ENCODE measurements at places on chromosomes 13 and 19. TPM values are rescaled to one million over a fixed set of nuclear protein-coding genes. Genes with fewer than 3 reads are reported as not detected.
A peak's percentile ranks its signal among the peaks of the same experiment; 100 is the strongest.

DNA sequence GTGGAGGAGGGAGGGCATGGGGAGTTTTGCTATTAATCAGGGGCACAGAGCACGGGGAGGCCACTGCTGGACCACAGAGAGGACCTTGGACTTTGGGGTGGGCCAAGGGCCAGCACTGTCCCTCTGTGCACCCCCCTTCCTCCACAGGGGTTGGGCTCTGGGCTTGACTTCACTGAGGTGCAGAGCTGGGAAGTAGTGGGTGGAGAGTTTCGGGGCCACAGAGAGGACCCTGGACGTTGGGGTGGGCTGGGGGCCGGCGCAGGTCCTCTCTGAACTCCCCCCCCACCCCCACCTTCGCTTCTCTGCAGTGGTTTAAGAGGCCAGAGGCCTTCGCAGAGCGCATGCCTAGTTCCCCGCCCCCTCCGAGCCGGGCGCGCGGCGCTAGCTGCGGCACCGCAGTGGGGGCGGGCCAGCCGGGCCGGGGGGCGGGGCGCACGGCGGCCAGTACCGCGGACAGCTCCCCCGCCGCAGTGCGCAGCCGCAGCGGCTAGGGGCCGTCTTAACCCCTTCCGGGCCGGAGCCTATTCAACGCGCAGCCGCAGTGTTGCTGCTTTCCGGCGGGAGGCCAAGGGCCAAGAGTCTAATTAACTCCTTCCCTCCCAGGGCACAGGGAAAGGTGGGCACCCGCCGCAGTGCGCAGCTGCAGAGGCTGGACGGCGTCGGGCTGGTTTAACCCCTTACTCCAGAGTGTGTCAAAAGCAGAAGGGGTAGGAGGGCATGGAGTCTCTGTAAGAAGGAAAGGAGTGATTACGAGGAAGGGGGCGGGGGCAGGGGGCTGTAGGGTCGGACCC lies 3.7 kb downstream of the KCNC3 start:
- peak; percentile 80 for DNase-seq
- H3K4me1 ChIP-seq, result peaks cover 45% of the 10 kb centered on the region
- peaks cover 15% of the 10 kb centered on the region for H3K36me3 ChIP-seq
- H3K27me3 ChIP-seq, result peaks cover 49% of the 10 kb centered on the region
- peak overlapping the region; percentile 85 for H3K4me3 ChIP-seq

Gene LMTK3
- 6.0 TPM for total RNA-seq

Gene ZNF880
- 12.8 TPM for total RNA-seq

Gene RPS28
- 2,463 TPM for total RNA-seq

- no peak overlapping the region for H3K4me3 ChIP-seq
- DNase-seq, result no peak
- H3K36me3 ChIP-seq, result peaks cover 2% of the 10 kb centered on the region
- peaks cover 57% of the 10 kb centered on the region for H3K4me1 ChIP-seq
- H3K27ac ChIP-seq, result no peak overlapping the region
Observed at GRCh38 chr19:35907377-35907745, 734 bp downstream of the TYROBP start.

GRCh38 chr19:3125900-3126524 lies 9.8 kb upstream of the GNA15 start:
- H3K4me3 ChIP-seq, result no peak overlapping the region
- peaks cover 7% of the 10 kb centered on the region for H3K27me3 ChIP-seq
- peaks cover 7% of the 10 kb centered on the region for H3K4me1 ChIP-seq
- H3K36me3 ChIP-seq, result no peaks in the 10 kb centered on the region

Gene FCER2
- total RNA-seq, result 7.7 TPM

Gene ELSPBP1
- not detected for total RNA-seq

Gene NANOS3
- 3.8 TPM for total RNA-seq

Gene FCGBP
- total RNA-seq, result 7.2 TPM

Gene ZNF350
- 15.6 TPM for total RNA-seq

Gene MBD3L2B
- total RNA-seq, result not detected

- no peaks in the 10 kb centered on the region for H3K4me1 ChIP-seq
- H3K27ac ChIP-seq, result no peak overlapping the region
- H3K27me3 ChIP-seq, result no peaks in the 10 kb centered on the region
- H3K4me3 ChIP-seq, result no peak overlapping the region
- H3K36me3 ChIP-seq, result no peaks in the 10 kb centered on the region
Observed at GRCh38 chr13:108947551-108948030, 318.2 kb downstream of the MYO16 start.

DNA sequence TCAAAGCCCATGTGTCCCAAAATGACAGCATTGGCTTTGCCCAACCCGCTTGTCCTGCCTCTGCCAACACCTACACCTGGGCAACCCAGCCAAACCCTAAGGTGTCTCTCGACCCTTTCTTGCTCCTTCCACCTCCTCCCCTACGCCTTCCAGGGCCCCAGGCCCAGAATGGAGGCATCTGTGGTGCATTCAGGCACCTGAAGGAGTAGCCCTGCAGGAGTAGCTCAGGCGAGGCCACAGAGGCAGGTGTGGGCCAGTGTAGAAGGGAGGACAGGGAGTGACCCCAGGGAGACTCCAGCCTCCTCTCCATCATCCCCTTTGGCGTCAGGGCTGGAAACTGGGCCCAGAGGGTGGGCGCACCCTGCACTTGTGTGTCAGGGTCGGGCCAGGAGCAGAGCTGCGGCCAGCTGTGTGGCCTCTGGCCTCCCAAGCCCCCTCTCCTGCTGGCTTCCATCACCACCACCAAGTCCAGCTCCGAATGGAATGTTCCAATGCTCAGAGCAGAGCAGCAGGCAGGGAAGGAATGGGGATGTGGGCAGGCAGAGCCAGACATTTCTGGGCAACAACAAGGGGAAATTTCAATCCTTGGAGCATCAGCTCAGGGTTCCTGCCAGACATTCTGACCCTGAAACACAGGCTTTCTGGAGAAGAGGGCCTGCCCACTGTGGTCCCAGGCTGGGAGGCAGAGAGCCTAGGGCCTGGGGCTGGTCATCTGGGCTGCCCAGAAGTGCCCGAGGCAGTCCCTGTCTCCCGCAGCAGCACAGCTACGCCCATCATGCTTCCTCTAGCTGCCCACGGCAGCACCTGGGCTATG lies 16.4 kb downstream of the PLEKHF1 start:
- no peaks in the 10 kb centered on the region for H3K27me3 ChIP-seq
- H3K4me1 ChIP-seq, result peaks cover 68% of the 10 kb centered on the region
- H3K27ac ChIP-seq, result peak overlapping the region; percentile 94
- peak overlapping the region; percentile 87 for H3K4me3 ChIP-seq

GRCh38 chr13:19984430-19985218 lies 26.1 kb downstream of the ZMYM2 start:
- no peak overlapping the region for H3K4me3 ChIP-seq
- H3K27ac ChIP-seq, result peak overlapping the region; percentile 54
- H3K4me1 ChIP-seq, result peaks cover 42% of the 10 kb centered on the region
- peaks cover 5% of the 10 kb centered on the region for H3K36me3 ChIP-seq
- H3K27me3 ChIP-seq, result no peaks in the 10 kb centered on the region
- no peak for DNase-seq

DNA sequence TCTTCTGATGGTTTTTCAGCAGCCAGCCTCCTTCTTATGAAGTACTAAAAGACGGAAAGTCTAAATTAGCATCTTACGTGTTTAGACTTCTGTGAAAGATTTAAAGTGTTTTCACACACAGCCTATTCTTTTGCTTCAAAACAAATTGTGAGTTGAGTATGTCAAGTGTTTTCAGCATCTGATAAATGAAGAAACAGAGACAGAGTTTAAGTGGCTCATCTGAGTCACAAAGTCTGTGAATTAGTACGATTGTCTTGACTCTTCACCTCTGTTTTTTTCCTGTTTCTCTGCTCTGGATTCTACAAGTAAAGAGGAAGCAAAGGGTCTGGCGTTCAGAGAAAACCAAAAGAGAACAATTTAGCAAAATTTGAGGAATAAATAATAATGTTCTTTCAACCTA lies 116.4 kb downstream of the FRY start:
- H3K4me1 ChIP-seq, result peaks cover 9% of the 10 kb centered on the region
- no peaks in the 10 kb centered on the region for H3K27me3 ChIP-seq
- no peaks in the 10 kb centered on the region for H3K36me3 ChIP-seq
- peak overlapping the region; percentile 40 for H3K27ac ChIP-seq
- no peak for DNase-seq
- peak overlapping the region; percentile 20 for H3K4me3 ChIP-seq

Gene ATP4B
- total RNA-seq, result not detected

DNA sequence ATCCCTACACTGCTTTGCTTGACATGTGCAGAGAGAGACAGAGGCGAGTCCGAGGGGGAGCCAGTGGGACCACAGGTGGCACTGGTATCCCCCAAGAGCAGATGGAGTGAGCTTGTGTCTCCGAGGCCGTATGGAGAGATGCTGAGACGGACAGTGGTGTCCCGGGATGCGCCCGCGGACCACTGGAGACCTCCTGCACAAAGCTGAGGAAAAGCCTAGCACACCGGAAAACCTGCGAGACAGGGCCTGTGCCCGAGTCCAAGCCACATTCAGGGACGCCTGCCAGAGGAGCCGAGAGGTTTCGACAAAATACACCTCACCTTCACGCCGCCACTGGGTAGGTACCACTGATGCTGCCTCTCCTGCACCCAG lies 66.0 kb upstream of the ZNF527 start:
- H3K36me3 ChIP-seq, result peaks cover 3% of the 10 kb centered on the region
- no peak overlapping the region for H3K4me3 ChIP-seq
- H3K27ac ChIP-seq, result no peak overlapping the region
- H3K27me3 ChIP-seq, result no peaks in the 10 kb centered on the region
- H3K4me1 ChIP-seq, result no peaks in the 10 kb centered on the region

DNA sequence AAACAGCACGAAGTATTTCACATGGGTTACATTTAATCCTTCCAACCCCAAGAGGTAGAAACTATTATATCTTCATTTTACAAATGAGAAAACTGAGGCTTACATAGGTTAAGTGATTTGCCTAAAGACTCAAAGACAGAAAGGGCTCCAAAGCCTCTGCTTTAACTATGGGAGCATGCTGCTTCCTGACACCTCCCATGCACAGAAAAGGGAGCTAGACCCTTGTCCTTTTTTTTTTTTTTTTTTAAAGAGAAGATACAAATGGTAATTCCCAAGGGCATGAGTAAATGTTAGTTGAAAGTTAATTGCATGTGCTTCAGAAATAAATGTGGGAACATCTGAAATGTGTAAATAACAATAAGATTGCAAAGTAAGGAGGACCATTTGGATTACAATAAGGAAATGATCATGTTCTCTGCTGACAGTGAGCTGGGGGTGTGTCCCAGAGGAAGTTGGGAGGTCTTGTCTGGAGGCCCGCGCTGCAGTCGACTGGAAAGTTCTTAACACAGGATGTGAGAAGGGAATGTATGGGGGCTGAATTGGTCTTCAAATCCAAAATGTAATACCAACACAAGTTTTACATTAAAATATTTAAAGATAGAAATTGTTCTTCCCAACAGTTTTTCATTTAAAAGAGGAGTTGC lies 500.3 kb downstream of the KLF12 start:
- H3K27ac ChIP-seq, result no peak overlapping the region
- H3K4me3 ChIP-seq, result no peak overlapping the region
- no peaks in the 10 kb centered on the region for H3K36me3 ChIP-seq
- peaks cover 8% of the 10 kb centered on the region for H3K4me1 ChIP-seq
- no peaks in the 10 kb centered on the region for H3K27me3 ChIP-seq

DNA sequence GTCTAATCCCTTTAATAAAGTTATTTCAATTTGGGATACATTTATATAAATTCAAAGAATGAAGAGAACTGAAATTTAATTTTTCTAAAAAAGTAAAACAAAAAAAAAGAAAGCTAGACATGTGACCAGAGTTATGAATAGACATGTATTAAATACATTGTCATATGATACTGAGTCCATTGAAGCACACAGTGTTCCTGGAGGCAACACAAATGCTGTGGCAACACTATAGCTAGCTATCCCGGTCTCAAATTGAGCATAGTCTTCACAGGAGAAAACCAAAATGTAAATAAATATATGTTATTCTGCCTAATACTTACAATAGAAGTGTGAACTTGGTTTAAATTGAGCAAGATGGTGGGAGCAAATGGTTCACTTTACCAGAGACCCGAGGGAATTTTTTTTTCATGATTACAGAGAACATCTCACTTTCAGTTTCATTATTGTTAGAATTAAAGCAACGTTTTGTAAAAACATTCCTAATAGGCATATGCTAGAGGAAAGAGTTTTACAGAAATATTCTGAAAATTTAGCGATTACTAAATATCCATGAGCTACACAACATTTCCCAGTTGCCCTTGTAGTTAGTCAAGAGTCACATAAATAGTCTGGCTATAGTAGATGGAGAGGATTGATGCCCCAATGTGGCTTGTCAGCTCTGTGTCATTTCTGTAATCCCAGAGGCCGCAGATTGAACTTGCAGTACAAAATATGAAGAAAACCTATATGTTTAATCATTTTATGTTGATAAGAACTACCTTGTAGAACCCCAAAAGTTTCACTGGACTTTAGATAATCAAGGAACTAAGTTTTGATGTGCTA lies 775.7 kb upstream of the SPRY2 start:
- H3K4me3 ChIP-seq, result peak overlapping the region; percentile 47
- DNase-seq, result no peak
- no peaks in the 10 kb centered on the region for H3K27me3 ChIP-seq
- no peaks in the 10 kb centered on the region for H3K4me1 ChIP-seq
- no peaks in the 10 kb centered on the region for H3K36me3 ChIP-seq

DNA sequence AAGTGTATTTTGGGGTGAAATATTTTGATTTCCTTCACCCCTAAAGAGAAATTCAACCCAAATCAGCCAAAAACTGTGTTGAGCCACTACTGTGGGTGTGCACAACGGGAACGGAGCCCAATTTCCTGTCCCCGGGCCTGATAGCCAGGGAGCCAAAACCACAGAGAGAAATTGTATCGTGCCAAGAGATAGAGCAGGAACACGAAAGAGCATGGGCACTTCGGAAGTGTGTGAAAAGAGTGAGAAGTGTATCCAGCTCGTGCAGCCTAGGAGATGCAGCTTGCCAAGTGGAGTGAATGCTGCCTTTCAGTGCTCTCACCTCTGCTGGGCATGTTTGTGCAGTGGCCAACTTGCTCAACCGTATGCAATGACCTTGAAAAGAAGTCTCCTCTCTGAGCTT lies 19.4 kb upstream of the PLEKHF1 start:
- peaks cover 17% of the 10 kb centered on the region for H3K4me1 ChIP-seq
- DNase-seq, result no peak
- no peak overlapping the region for H3K27ac ChIP-seq
- H3K27me3 ChIP-seq, result no peaks in the 10 kb centered on the region
- peak overlapping the region; percentile 78 for H3K4me3 ChIP-seq

- no peaks in the 10 kb centered on the region for H3K27me3 ChIP-seq
- peaks cover 14% of the 10 kb centered on the region for H3K4me1 ChIP-seq
- peak overlapping the region; percentile 31 for H3K27ac ChIP-seq
- no peak for DNase-seq
- no peak overlapping the region for H3K4me3 ChIP-seq
- H3K36me3 ChIP-seq, result no peaks in the 10 kb centered on the region
Observed at GRCh38 chr13:100483841-100484381, 104.7 kb downstream of the GGACT start.

DNA sequence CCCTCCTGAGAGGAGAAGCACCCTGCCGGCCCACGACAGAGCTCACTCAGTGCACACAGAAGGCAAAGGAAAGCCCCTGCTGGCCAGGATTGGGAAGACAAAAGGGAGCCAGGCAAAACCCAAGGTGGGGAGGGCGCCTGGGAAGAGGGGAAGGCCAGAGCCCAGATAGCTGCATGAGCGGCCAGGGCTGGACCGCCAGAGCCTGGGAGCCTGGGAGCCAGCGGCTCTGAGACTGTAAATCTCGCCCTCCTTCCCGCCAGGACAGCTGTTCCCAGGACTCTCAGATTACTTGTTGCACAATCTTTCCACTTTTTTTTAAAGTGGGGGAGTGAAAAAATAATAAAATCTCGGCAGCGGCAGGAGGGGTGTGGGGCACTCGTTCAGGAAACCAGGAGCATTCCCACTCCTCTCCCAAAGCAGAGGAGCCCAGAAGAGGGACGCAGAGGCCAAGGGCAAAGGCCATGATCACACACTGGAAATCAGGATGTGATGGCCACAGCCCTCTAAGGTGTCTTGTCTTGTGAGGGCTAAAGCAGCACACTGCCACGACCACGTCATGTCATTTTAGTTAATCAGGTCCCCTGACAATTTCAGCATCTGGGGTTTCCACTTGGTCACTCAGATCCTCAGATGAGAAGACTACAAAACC lies 19.6 kb upstream of the EPHX3 start:
- H3K4me1 ChIP-seq, result no peaks in the 10 kb centered on the region
- H3K4me3 ChIP-seq, result no peak overlapping the region
- H3K27me3 ChIP-seq, result no peaks in the 10 kb centered on the region
